ENCODE measurements at places on chromosomes 2 and 18. TPM values are rescaled to one million over a fixed set of nuclear protein-coding genes. Genes with fewer than 3 reads are reported as not detected.

DNA sequence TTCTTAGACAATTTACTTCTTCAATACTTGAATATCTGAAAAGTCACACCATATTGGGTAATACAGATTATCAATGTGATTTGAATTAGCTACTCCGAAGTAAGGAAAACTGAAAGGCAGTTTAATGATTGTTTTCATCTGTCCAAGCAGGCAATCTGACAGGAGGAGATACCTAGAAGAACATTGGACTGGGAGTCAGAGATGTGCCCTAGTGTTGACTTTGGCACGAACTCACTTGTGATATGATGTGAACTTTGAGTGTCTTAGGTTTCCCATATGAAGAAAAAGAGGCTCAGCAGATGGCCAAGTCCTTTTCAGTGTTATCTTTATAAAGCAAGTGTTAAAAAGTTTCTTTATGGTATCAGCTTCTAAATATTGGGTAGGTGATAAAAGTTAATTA is 287.1 kb downstream of the MTX2 start:
- no peak for DNase-seq

DNA sequence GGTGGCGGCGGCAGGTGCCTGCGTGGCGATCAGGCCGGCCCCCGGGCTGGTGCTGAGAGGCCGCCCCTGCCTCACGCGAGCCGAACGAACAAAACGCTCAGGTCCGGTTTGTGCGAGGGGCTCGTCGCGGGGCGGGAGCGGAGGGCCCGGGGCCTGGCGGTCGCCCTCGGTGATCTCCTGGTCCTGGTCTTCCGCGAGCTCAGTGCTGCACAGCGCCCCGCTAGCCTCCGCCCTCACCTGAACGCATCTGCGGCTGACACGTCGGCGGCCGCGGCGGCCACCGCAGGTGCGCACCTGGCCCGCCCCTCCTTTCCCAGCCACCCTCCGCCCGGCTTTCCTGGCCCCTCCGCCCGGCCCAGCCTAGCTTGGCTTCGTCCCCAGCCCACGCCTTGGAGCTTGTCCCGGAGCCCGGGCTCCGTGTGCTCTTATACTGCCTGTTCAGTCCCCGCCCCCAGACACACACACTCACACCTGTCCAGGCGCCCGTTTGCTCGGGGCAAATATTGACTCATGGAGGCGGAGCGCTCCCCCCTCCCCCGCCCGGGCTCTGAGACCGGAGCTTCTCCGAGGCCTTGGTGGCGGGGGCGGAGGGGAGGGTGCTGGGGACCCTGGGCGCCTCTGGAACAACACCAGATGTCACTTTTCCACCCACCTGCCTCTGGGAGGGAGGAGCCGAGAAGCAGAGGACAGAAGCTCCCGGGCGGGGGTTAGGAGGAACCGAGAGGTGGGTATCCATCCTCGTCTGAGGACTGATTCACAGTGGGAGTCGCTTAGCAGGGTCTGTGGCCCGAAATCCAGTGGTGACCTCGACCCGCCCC is 8.6 kb upstream of the CRYBA2 start:
- no peak for DNase-seq

MPP4 gene
- total RNA-seq: 6.8 TPM

DNA sequence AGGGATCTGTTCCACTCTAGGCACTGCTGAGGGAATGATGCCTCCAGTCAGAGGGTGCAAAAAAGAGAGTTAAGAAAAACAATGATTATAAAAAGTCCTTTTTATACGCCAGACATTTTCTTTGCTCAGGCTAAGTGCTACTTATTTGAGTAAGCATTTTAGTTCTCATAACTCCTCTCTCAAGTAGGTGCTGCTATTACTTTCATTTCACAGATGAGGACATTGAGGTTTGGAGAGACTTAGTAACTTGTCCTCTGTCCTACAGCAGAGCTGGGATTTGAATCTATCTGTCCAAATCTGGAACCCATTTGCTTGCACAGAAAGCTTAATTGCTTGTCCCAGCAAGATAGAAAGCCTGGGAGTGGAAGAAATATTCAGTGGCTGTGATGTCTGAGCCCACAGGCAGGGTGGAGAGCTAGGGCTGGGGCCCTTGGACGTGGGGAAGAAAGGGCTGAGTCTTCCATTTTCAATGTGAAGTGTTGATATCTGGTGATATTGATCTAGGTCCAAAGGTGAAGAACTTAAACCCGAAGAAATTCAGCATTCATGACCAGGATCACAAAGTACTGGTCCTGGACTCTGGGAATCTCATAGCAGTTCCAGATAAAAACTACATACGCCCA is 5.8 kb downstream of the IL37 start:
- no peak for DNase-seq

OTX1 gene
- 0.41 TPM for total RNA-seq

DNA sequence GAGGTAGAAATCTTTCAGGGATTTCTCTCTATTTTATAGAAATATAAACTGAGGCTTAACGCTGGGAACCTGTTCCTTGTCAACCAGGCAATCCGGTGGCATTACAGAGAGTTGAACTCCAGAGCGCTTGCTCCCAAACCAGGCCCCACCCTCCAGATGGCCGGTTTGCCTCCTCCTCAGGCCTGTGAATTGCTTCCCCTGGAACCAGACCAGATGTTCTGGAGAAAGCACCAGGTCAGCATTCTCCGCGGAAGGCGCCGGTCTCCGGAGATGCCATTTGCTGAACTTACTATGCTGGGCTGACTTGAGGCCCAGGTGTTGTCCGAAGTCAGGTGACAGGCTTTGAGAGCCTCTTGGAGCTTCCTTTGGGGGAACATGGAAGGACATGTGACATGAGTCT is 17.2 kb downstream of the TNP1 start:
- DNase-seq: no peak

- no peak for DNase-seq
Observed at GRCh38 chr2:106323337-106324013, 129.4 kb upstream of the UXS1 start.

GRCh38 chr2:95314964-95315611 is 17.9 kb downstream of the KCNIP3 start:
- peak; percentile 67 for DNase-seq

KIAA2012 gene
- not detected for total RNA-seq

DNA sequence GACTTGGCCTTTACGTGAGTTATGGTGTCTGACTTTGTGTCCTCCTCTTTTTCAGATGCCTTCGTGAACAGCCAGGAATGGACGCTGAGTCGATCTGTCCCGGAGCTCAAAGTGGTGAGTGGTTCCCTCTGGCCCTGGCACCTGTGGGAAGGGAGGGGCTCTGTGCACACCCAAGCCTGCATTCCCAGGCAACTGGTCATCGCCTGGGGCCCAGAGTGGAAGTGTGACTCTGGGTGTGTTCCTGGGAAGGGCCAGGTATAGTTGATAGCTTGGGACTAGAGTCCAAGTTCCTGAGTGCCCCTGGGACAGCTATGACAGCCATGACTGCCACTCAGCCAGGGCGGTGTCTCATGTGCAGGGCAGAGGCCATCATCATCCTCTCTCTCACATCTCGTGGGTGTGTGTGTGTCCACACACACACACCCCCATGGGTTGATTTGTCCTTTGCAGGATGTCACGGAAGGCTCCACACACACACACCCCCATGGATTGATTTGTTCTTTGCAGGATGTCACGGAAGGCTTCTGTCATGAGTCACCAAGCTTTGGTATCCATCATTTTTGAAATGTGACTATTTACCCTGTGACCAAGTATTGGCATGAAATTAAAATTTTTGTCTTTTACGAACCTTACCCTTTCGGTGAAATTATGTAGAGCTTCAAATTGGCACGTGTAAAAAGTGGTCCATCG is 215.4 kb downstream of the AGAP1 start:
- peak; percentile 84 for DNase-seq

IGFBP5 gene
- total RNA-seq: 4.4 TPM

CCBE1 gene
- 6.5 TPM for total RNA-seq

GRCh38 chr2:144509001-144509878 is 10.7 kb downstream of the ZEB2 start:
- DNase-seq: no peak

DNA sequence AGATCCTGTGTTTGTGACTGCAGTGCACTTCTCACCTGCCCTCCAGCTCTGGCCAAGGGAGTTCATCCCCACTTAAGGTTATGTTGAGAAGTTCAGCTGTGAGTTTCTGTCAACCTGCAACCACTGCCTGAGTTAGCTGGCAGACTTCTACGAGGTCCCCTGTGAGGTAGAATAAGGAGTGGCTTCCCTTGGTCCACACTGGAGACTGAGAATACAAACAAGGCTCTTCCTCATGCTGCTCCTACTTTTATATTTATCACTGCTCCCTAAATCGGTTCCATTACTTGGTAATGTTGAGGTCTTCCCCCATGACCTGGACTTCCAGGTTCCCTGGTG is 353.2 kb upstream of the CWC22 start:
- DNase-seq: no peak

DNA sequence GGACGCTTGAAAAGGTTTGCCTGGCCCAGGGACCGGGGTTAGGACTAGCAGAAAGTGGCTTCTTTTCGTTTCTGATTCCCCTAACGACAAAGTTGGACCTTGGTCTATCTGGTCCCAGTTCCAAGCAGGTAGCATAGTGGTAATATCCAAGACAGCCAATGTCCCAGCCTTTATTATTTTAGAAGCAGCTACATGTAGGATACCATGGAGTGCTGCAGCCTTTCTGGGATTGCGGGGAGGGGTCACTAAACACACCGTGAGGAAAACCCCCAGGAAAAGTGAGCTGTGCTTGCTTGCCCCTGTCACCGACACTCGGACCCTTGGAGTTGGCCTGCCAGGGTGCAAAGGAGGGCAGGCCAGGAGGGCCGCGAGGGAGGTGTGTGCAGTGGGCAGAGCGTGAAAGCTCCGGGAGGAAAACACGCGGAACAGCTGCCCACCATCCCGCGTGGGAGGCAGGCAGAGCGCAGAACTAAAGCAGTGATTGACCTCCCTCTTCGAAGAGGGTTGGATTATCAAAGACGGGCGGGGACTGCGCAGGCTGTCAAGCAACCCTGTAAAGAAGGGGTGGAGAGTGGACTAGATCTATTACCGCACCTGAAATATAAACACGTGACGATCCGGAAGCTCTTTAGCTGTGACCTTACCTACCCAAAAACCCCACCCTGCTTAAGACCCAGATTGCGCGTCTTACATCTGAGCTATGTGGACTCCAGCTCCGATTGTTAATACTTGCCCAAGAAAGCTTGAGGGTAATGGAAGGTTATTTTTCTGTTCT is 624 bp upstream of the MAP4K3 start:
- no peak for DNase-seq

- DNase-seq: no peak
Observed at GRCh38 chr2:166458674-166459073, 35.4 kb downstream of the SCN7A start.

ABCB11 gene
- not detected for total RNA-seq

SOCS6 gene
- total RNA-seq: 27.4 TPM

GRCh38 chr2:88003074-88003755 is 13.1 kb downstream of the RNU2-63P start:
- no peak for DNase-seq

VSNL1 gene
- not detected for total RNA-seq

C2orf72 gene
- total RNA-seq: 2.6 TPM

GRCh38 chr2:239255218-239255617 is 145.6 kb downstream of the HDAC4 start:
- no peak for DNase-seq

SLC5A7 gene
- not detected for total RNA-seq

DNA sequence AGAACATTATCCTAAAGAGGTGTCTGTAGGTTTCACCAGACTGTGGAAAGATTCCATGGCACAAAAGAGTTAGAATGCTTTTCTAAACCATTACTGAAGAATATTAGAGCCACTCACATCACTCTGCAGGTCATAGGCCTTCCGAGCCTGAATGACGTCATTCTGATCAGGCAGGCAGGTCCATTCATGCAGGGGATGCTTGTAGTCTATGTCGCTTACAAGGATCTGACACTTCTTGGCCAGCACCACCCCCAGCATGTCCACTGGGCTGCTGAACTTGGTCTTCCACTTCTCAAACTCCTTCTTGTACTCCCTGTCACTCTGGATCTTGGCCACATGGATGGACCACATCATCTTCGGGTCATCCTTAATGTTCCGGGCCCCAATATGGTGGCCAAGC is 120.1 kb downstream of the NEB start:
- no peak for DNase-seq

PCARE gene
- not detected for total RNA-seq

DNA sequence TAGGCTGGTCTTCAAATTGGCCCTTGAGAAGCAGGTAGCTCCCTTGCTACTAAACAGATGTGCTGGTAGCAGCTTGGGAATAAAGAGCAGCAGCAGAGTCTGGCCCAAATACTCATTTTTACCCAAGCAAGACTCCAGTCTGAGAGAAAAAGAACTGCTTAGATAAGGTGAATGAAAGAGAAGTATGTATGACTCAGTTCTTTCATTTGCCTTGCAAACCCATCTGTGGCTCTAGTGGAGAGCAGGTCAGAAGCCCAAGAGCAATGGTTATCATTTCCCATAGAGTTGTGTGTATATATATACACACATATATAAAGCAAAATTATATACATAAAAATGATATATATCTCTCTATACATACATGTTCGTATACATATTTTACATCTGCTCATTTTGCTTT is 80.3 kb downstream of the CAMKMT start:
- no peak for DNase-seq

GRCh38 chr2:166494140-166494624 is at the start of gene SCN7A:
TSS of gene SCN7A (minus strand) at chr2:166494249. CDS start at chr2:166477696, 16,553 bp downstream.
- peak; percentile 2 for DNase-seq

EDAR gene
- not detected for total RNA-seq

ALLC gene
- not detected for total RNA-seq

- no peak for DNase-seq
Observed at GRCh38 chr2:101267671-101268656, 15.3 kb downstream of the CNOT11 start.

- DNase-seq: peak; percentile 51
Observed at GRCh38 chr2:238820916-238821315, 27.0 kb upstream of the TWIST2 start.

DNA sequence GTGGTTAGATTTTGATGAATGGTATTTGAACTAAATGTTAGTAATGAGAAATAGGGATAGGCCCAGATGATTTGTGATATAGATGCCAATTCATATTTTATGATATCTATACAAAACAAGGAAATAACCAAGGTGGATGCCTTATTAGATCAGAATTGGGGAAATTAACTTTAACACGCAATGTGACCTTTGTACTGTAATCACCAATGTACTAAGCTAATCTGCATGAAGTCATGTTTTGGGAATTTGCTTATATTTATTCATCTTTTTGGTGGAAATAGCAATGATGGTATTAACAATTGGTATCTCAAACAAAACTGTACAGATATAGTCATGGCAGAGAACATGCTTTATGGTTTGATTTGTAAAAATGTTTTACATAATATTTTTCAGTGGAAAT is 504.7 kb downstream of the PLCL1 start:
- DNase-seq: no peak

TBR1 gene
- not detected for total RNA-seq

CCDC93 gene
- 21.8 TPM for total RNA-seq

ANKRD30BL gene
- not detected for total RNA-seq

TUBA4B gene
- total RNA-seq: not detected

- DNase-seq: no peak
Observed at GRCh38 chr2:159985656-159986055, 76.8 kb downstream of the PLA2R1 start.

- DNase-seq: no peak
Observed at GRCh38 chr2:207097278-207097677, 68.5 kb downstream of the KLF7 start.

GRCh38 chr2:186554850-186555671 is 34.8 kb upstream of the ITGAV start:
- peak; percentile 30 for DNase-seq
